Effector memory CD4-positive, alpha-beta T cell (primary cell): ENCODE measurements at places on chromosomes 11 and 22.

GRCh38 chr11:131656179-131656838 is 285.9 kb downstream of the NTM start:
- no peak overlapping the region for H3K4me3 ChIP-seq
- H3K27ac ChIP-seq = no peak overlapping the region
- H3K4me1 ChIP-seq = no peaks in the 10 kb centered on the region
- H3K27me3 ChIP-seq = no peaks in the 10 kb centered on the region
- DNase-seq = no peak

DNA sequence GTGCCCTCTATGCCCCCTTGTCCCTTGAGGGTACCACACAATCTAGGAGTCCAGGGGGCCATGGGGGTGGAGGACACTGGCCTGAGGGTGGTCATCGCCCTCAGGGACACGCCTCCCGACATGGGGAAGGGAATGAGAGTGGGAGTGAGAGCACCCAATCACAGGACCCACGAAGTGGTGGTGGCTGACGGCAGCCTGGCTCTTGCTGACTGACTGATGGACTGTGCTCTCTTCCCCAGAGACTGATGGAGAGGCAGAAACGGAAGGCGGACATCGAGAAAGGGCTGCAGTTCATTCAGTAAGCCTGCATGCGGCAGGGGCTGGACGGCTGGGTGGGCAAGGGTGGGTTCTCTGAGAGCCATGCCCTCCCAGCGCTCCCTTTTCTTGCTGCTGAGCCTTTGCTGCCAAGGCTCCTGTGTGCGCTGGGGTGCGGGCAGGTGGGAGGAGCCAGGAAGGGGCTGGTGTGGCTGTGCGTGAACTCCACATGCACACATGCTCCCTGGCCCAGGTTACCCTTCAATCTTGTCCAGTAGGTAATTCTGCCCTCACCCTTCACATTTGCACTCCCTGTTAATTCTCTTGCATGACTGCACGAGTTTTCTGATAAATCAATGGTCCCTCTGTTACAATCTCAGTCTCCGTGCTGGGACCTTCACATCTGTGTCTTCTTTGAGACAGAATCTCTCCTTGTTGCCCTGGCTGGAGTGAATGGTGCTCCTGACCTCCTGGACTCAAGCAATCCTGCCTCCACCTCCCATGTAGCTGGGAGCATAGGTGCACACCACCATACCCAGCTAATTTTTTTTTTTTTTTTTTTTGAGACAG is 19.3 kb downstream of the ZC3H7B start:
- DNase-seq = no peak
- H3K27ac ChIP-seq = no peak overlapping the region
- H3K4me3 ChIP-seq = no peak overlapping the region
- H3K4me1 ChIP-seq = no peaks in the 10 kb centered on the region

- H3K4me3 ChIP-seq = no peak overlapping the region
- no peaks in the 10 kb centered on the region for H3K36me3 ChIP-seq
- no peaks in the 10 kb centered on the region for H3K4me1 ChIP-seq
- H3K27me3 ChIP-seq = no peaks in the 10 kb centered on the region
Observed at GRCh38 chr11:87125257-87125656, 87.5 kb downstream of the TMEM135 start.

- H3K27me3 ChIP-seq = no peaks in the 10 kb centered on the region
- H3K4me1 ChIP-seq = peaks cover 33% of the 10 kb centered on the region
- peak overlapping the region; percentile 25 for H3K4me3 ChIP-seq
- peak; percentile 17 for DNase-seq
Observed at GRCh38 chr11:61683961-61684869, 4.0 kb downstream of the DAGLA start.

DNA sequence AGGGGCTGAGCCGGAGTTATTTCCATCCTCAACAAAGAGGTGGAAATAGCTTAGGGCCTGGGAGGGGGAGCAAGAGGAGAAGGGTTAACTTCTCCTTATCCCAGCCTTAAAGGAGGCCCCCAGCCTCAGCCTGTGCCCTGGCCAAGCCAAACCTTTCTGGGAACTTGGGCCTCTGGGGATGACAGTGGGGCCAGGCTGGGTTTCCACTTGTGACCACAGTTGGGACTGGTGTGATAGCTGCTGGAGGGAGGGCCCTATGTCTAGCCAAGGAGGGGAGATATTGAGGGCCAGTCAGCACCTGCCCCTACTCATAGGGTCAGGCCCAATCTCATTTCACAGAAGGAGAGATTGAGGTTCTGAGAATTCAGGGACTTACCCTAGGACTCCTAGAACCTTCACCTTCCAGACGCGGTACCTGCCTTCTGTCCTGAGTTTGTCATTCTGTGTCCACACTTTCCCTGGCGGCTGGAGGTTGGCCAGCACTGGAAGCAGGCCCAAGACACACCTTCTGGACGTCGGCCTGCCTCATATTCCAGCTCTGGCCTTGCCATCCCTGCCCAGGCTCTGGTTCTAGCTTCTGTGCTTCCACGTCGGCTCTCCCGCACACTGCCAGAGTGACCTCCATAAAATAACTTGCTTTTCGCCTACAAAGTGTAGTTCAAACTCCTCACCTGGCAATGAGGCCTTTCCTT is 3.1 kb downstream of the RELT start:
- peaks cover 43% of the 10 kb centered on the region for H3K4me1 ChIP-seq
- no peak overlapping the region for H3K27ac ChIP-seq
- no peaks in the 10 kb centered on the region for H3K27me3 ChIP-seq
- DNase-seq = no peak
- no peak overlapping the region for H3K4me3 ChIP-seq

- no peak overlapping the region for H3K4me3 ChIP-seq
- peaks cover 47% of the 10 kb centered on the region for H3K4me1 ChIP-seq
- H3K27ac ChIP-seq = no peak overlapping the region
- no peaks in the 10 kb centered on the region for H3K27me3 ChIP-seq
- no peak for DNase-seq
Observed at GRCh38 chr11:134226806-134227325, 2.4 kb downstream of the VPS26B start.
